Fibroblast of pulmonary artery (primary cell): ENCODE measurements at places on chromosomes 2 and 18.

DNA sequence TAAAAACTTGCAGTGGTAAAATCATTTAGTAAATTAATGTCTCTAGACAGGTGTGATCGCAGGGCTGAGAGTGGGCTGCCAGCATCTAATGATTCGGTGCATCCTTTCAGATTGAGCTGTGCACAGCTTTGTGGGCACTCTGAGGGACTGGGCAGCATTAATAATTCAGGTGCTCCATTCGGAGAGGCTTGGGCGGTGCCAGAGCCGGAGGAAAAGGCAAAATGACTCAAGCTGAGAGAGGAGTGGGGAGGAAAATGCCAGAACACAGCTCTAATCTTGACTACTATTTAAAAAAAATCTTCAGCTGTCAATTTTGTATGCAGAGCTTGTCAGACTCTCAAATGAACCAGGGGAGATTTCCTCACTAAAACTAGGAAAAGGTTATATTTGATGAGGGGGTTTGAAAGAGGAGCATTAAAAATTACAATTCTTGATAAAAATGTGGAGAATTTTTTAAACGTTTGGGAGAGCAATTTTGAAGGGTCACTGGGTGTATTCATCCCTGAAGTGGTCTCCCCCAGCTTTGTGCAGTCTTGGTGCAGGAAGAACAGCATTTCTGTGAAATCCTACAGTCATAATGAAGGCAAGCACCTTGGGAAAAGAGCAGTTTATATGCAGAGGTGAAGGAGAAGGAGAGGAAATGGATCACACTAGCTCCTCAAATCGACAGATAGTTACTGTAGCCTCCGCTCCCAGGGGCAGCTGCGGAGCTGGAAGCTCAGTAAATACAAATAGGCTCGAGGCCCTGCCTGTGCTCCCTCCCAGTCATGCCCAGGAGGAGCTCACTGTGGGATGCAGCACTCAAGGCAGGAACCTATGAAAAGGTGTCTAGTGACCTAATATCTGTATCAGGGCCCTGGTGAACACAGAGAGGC, 535.4 kb upstream of the RAB6C start:
- DNase-seq: no peak

- DNase-seq: no peak
Measured at GRCh38 chr2:188607501-188607900, 315.8 kb downstream of the GULP1 start.

- no peak for DNase-seq
Measured at GRCh38 chr2:8376603-8377410, 305.0 kb upstream of the ID2 start.

- DNase-seq: peak; percentile 57
Measured at GRCh38 chr2:45882707-45883602, 231.5 kb downstream of the PRKCE start.

DNA sequence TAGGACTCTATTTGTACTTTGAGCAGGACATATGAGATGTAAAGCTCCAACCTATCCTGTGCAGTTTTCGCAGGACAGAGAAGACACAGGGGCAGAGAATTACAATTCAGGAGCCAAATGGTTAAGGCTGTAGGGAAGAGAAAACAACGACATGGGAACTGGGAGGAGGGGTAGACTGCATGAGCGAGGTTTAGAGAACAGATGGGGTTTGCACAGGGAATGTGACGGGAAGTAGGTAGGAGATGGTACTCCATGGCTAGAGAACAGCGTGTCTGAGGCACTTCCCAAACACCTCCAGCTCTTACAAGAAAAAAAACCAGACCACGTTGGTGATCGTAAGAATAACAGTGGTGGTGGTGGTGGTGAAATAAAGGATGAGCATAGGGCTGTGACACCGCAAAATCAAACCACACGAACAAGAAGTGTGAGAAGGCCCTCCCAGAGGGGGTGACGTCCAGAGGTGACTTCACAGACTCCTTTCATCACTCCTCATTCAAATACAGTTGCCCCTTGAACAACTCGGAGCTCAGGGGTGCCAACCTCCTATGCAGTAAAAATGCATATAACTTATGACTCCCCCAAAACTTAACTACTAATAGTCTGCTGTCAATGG, 92.7 kb downstream of the FARSB start:
- no peak for DNase-seq

- no peak for DNase-seq
Measured at GRCh38 chr2:85790499-85791188, 36.9 kb downstream of the ATOH8 start.

- DNase-seq: no peak
Measured at GRCh38 chr2:133541376-133541775, 26.9 kb downstream of the NCKAP5 start.

- peak; percentile 64 for DNase-seq
Measured at GRCh38 chr2:39837856-39838453, 58.9 kb upstream of the THUMPD2 start.

GRCh38 chr18:36465970-36466369, 168.5 kb downstream of the FHOD3 start:
- DNase-seq: no peak

DNA sequence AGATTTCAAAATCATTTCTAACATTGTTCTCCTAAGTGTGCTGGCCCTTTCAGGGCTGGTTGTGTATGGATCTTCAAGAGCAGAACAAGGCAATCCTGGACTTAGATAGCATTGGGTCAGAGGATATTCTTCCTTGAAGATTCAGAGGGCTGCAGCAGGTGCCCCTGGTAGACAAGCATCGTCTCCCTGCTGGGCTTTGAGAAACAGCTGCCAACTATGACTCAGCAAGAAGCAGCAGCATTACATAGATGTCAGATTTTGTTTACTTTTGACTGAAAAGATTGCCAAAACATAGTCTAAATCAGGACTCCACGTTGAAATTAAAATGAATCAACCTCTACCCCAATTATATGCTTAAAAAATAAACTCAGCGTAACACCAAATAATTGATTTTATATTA, 618.8 kb downstream of the SOCS6 start:
- DNase-seq: peak; percentile 31

DNA sequence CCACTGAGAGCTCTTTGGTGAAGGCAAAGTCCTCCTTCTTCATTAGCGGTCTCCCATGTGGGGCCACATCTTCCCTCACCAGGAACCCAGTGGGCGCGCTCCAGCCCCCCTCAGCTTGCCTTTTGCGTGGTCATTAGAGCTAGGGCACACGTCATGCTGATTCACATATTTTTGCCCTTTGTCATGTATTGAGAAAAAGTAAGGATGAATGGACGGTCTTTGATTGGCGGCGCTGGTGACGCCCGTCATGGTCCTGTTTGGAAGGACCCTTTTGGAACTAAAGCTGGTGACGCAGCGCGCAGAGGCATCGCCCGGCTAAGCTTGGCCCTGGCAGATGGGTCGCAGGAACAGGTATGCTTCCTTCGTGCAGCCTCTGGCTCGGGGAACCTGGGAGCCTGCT, 3.1 kb downstream of the SLC14A1 start:
- DNase-seq: no peak

- no peak for DNase-seq
Measured at GRCh38 chr2:39524756-39525635, 87.9 kb upstream of the MAP4K3 start.

DNA sequence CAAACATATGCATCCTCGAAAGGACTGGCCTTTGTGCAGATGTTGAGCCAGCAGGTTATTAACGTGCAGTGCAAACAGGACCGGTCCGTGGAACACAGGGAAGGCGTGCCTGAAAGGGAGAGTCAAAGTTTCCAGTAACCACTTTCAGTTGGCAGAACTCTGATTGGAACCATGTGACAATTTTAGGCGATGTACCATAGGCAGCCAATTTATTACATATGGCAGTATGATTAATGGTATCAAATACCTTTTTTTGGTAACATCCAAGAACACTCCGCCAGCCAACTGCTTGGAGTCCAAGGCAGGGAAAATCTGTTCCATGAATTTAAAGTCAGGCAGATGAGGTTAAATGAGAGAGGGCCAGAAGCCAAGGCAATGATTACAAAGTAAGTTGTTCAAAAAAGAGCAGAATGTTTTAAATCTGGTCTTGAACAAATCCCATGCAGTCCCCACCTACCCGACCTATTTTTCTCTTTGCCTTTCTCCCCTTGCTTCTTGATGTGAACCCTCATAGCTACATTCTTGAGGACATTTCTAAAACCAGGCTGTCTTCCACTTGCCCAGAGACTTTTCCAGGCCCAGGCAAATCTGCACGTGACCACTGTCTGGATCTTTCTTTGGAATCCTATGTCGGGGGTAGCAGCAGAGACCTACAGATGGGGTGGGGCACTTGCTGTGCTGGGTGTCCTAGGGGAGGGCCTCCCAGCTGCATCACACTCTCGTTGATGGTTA, 351.7 kb downstream of the HRH4 start:
- no peak for DNase-seq

DNA sequence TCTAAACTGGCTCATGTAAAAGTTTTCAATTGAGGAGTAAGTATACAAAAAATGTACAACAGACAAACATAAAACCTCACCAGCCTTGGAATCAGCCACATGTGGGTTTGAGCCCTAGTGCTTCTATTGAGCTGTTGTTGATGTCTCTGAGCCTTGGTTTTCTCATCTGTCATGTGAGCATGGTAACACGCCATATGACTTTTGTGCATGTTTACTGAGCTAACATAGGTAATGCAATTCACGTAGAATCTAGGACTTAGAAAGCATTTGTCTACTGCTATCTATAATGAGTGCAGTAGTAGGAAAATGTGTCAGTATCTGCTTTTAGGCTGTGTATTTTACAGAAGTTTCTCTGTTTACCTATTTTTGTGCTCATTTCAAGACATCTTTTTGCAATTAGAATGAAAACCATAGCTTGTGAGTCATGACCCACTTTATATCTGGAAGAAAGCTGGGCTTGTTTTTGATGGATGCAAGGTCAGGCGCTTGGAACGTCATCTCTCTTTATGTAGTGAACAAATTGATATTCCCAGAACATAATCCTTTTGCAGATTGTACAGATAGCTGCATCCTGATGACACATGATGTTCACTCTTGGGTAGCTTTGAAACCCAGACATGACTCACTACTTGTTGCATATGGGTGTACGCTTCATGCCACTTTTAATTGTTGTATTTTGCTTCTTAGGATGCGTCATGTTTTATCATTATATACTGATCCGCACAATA, 94.3 kb downstream of the RNF144A start:
- peak; percentile 94 for DNase-seq

DNA sequence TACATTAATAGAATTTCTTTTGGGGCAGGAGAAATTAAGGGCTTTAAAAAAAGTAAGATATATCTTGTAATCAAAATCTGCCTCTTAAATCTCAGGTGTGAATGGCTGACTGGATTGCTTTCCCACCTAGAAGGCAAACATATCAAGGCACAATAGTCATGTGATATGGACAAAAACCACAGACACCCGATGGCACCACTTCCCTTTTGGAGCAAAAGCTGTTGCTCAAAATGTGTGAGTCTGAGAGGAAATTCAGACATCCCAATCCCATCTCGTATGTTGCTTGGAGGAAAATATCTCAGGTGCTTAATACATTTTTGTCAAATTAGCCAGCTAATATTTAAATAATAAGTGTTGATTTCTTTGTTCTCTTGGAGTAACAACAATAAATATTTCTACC, 120.7 kb downstream of the KCNF1 start:
- no peak for DNase-seq

DNA sequence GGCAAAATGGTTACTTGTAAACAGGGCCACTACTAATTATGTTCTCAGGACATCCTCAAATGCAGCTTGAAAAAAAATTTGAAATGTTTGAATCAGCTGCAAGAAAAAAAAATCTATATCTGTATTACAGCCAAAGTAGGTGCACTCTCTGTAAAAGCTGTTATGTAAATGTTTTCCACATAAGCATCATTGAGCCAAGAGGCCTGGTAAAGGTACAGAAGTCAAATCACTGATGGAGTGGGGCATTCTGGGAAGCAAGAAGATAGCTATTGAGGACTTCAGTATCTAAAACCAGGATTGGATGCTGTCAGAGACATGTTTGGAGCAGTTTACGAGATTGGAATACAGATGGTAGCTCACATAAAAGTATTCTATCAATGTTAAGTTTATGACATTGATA, 80.3 kb downstream of the MAPRE2 start:
- DNase-seq: no peak

GRCh38 chr2:227238238-227239237, 74.1 kb downstream of the COL4A3 start:
- DNase-seq: peak; percentile 78

GRCh38 chr2:96961210-96961950, 25.0 kb downstream of the FAM178B start:
- DNase-seq: no peak

DNA sequence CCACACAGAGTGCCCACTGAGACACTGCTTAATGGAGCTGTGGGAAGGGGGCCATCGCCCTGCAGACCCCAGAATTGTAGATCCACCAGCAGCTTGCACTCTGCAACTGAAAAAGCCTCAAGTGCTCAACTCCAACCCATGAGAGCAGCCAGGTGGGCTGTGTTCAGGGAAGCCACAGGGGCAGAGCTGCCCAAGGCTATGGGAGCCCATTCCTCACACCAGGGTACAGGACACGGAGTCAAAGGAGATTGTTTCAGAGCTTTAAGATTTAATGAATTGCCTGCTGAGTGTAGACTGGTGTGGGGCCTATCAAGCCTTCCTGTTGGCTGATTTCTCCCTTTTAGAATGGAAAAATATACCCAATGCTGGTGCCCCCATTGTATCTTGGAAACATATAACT, 17.2 kb downstream of the TPO start:
- DNase-seq: no peak

DNA sequence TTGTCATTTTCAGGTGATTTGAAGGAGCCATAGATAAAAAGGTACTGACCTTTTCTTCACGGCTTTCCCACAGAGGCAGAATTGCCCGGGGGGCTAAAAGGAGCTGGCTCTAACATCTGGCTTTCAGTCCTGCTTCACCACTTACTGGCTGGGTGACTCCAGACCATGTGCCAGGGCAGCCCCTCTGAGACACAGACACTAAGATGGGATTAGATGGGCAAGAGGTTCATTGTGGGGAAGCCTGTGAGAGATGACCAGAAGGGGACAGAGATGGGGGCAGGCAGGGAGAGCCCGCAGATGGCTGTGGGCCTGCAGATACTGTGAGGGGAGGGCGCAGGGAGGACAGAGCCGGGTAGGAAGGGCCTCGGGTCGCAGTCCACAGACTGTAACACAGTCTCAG, 74.7 kb upstream of the TTC39C start:
- DNase-seq: no peak

- DNase-seq: peak; percentile 42
Measured at GRCh38 chr18:63319383-63320122, at the start of gene BCL2. BCL2 (minus strand) TSS chr18:63319769.

GRCh38 chr2:29293830-29294438, 178.7 kb downstream of the CLIP4 start:
- peak; percentile 50 for DNase-seq

DNA sequence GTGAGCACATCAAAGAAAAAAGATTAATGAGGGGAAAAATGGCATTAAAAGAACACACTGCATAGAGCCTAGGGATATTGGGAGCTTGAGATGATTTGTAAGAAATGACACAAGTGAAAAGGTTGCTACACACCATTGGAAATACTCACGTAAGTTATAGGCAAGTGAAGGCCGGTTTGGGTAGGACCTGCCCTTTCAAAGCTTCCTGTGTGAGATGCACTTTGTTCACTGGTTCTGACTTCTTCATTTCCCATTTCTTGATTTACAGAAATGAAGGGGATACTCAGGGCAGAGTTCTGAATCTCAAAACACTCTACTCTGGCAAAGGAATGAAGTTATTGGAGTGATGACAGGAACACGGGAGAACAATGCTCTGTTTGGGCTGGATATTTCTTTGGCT, at the start of gene IL18RAP:
IL18RAP (plus strand) TSS at position 251 of the 400 bp plus-strand sequence; CDS start at position 369, 118 bp downstream.
- DNase-seq: no peak

- DNase-seq: no peak
Measured at GRCh38 chr18:45335282-45336043, 279.8 kb upstream of the SLC14A2 start.
